ENCODE measurements at places on chromosomes 4 and X. TPM values are rescaled to one million over a fixed set of nuclear protein-coding genes. Genes with fewer than 3 reads are reported as not detected.
A peak's percentile ranks its signal among the peaks of the same experiment; 100 is the strongest.

GRCh38 chr4:39621582-39621981, 17.1 kb downstream of the SMIM14 start:
- DNase-seq, result peak; percentile 90

- DNase-seq, result no peak
These were observed 45.1 kb downstream of the JADE3 start for GRCh38 chrX:46957297-46957696.

Gene CC2D2A
- total RNA-seq, result 19.5 TPM

Gene SLITRK4
- not detected for total RNA-seq

DNA sequence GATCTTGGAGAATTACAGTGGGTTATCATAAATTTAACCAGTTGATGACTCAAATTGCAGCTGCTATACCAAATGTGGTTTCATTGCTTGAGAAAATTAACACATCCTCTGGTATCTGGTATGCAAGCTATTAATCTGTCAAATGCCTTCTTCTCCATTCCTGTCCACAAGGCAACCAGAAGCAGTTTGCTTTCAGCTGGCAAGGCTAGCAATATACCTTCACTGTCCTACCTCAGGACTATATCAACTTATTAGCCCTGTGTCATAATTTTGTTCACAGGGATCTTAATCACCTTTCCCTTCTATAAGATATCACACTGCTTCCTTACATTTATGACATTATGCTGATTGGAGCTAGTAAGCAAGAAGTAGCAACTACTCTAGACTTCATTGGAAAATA, 110.0 kb upstream of the GPC3 start:
- no peak for DNase-seq

DNA sequence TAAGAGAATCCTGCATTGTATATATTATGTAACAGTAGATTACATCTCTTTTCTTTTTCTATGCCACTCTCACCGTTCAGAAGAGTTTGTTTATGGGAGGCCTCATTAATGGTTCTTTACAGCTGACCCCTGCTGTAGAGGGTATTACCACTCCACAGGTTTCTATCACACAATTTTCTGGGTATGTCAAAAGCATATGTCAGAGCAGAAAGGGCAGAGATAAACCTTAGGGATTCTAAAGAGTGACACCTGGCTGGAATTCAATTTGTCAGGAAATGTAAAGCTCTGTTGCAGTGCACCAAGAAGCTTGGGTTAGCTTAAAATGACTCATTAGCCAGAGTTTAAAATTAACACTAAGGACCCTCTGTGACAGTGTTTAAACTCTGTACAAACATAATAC, 658.7 kb downstream of the PCDH18 start:
- DNase-seq, result no peak

DNA sequence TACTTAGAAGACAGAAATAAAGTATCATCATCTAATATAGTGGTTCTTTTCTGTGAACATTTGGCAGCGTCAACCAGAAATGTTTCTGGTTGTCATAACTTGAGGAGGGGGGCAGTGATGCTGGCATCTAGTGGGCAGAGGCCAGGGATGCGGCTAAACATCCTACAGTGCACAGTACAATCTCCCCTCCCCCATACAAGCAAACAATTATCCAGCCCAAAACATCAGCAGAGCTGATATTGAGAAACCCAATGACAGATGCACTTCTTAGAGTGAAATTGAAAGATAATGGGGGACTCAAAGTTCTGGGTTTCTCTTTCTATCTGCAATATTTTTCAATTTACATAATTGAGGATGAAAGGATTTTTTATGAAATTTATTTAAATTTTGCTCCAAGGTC, 1.9 kb upstream of the EIF1AX start:
- no peak for DNase-seq

Gene BTC
- total RNA-seq, result not detected

Gene SLC16A2
- 55.3 TPM for total RNA-seq

- DNase-seq, result no peak
These were observed 115.1 kb upstream of the PCDH18 start for GRCh38 chr4:137647375-137647774.

GRCh38 chr4:180589575-180589974, 1653.6 kb upstream of the TENM3 start:
- no peak for DNase-seq

GRCh38 chr4:5478169-5478568, 230.2 kb downstream of the EVC2 start:
- DNase-seq, result no peak

DNA sequence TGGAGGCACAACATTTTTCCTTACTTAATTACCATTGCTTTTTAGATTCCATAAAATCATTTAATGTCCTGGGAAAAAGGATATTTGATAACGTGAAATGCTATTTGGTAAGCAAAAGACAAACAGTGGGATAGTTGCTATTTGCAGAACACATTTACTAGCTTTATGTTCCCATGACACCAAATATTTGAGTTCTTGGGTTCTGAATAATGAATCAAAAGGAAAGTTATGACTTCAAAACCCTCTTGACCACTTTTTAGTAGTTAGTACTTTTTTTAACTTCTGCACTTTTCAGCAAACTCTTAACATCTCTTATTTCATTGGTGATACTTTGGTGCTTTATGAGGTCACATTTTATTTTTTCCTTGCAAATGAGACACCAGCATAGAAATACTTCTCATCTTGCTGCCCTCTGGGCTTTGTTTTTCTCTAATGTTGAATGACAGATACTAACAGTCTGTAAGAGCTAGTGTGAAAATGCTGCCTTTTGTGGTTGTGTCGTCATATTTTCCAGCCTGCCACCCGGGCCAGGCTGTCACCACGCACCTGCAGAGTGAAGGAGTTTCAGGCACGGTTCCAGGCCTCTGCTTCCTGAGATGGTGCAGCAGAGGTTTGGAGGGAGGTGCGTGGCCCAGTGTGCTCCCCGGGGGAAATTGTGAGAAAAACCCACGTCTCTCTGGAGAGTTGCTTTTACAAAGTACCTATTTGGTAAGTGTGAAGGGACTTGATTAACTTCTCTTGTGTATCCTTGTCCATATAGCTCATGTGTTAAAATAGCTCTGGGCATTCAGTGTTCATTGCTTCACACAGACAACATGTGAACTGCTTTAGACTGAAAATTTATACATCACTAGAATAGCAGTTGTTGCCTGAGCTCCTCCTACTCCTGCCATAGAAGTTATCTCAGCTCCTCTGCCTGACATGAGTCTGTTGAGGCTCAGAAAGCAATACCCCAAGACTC, 34.7 kb downstream of the MSL3 start:
- DNase-seq, result no peak

DNA sequence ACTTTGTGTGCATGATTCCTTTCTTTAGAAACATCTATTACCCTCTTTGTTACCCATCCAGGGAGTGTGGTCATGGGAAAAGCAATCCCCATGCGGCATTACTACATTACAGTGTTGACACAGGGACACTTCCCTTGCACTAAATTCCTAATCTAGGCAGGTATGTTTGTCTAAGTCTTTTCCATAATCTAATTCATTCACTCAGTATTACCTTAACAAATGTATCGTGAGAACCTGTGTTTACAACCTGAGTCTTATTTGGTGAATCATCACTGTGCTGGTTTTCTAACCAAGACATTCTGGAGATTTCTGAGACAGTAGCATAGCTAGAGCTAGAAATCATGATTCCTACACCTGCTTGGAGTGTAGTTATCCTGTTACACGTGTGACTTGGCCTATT, 326.8 kb downstream of the BMPR1B start:
- no peak for DNase-seq

GRCh38 chrX:53716328-53717088, 30.0 kb upstream of the HUWE1 start:
- DNase-seq, result no peak

- DNase-seq, result peak; percentile 14
These were observed 216.1 kb upstream of the PSAPL1 start for GRCh38 chr4:7650606-7651385.

DNA sequence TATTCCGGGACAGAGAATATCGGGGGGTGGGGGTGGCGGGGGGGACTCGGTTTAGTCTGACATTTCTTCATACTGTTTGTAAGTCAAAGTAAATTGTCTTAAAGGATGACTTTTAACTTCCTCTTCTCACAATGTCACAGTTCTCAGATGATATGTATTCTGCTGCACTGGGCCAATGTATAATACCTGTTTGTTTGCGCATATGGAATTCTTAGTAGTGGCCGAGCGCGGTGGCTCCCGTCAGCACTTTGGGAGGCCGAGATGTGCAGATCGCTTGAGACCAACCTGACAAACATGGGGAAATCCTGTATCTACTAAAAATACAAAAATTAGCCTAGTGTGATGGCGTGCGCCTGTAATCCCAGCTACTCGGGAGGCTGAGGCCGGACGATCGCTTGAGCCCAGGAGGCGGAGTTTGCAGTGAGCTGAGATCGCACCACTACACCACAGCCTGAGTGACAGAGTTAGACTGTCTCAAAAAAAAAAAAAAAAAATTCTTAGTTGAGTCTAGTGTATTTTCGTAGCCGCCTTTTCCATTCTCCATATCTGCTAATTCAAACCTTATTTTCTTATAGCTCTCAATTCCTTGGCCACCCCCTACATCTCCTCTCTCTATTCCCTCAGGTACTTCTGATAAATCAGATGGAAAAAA, 851 bp downstream of the POLR2B start:
- DNase-seq, result peak; percentile 69

Gene PDLIM3
- total RNA-seq, result 0.25 TPM

Gene RAB40AL
- total RNA-seq, result not detected

DNA sequence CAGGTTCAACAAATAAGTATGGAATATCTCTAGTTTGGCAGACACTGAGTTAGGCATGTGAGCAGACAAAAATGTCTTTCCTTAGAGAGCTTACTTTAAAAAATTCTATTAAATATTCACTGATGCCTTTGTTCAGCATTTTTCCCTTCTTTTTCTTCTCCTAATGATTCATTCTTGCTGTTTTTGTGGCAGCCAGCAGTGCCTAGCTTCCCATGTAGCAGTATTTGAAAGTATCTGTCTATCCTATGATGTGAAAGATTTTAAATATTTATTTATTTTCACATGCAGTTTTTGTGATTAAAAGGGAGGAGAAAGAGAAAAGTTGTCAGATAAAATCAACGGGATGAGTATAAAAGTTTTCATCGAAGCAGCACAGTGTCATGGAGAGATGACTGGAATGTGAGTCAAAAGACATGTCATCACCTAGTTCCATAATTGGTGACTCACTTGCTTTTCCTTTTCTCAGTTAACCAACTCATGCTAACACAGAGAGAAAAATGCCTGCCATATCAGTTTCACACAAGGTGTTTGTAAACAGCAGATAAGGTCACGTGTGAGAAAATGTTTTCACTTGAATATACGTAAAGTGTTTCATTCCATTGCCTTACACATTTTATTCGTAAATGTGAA, 69.8 kb downstream of the BMPR1B start:
- peak; percentile 90 for DNase-seq

Gene POLA1
- total RNA-seq, result 6.7 TPM

- no peak for DNase-seq
These were observed 758.2 kb upstream of the INTU start for GRCh38 chr4:126874533-126874932.

- DNase-seq, result no peak
These were observed 1157.6 kb upstream of the TENM3 start for GRCh38 chr4:181085557-181085956.

DNA sequence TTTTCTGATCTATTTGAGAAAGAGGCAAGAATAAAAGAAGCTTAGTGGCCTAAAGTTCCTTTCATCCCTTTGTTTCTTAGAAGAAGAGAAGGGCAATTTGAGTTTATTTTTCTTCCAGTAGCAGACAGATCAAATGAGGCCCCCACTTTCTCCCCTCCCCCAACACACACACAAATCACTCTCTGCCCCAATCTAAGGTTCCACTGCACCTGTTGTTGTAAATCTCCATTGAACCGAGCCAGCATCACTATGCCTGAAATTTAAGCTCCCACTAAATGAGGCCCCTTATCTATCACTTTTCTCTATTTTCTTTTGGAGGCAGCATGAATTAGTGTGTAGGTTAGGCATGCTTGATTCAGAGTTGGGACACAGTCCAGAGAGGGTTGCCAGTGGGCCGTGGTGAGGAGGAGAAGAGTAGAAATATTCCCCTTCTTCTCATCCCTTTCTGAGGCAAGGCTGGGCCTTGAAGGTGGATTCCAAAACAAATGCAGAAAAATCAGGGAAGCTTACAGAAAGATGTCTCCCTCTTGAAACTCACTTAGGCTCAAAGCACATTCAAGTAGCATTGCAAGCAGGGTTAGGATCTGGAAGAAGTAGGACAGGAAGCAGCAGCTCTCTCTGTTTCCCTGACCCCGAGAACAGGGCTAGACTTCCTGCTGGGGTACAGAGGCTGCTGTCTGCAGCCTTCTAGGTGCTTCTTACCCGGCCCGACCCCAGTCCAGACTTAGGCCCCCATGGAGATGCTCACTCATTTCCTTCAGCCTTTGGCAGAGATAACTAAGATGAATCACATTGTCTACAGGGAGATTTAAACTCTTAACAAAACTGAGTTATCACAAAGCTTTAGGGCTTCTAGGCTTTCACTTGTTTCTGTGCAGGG, 70.7 kb downstream of the RASL11B start:
- DNase-seq, result peak; percentile 65

GRCh38 chr4:1503583-1504471, 97.6 kb upstream of the NKX1-1 start:
- DNase-seq, result no peak

Gene HEPH
- total RNA-seq, result 42.4 TPM

DNA sequence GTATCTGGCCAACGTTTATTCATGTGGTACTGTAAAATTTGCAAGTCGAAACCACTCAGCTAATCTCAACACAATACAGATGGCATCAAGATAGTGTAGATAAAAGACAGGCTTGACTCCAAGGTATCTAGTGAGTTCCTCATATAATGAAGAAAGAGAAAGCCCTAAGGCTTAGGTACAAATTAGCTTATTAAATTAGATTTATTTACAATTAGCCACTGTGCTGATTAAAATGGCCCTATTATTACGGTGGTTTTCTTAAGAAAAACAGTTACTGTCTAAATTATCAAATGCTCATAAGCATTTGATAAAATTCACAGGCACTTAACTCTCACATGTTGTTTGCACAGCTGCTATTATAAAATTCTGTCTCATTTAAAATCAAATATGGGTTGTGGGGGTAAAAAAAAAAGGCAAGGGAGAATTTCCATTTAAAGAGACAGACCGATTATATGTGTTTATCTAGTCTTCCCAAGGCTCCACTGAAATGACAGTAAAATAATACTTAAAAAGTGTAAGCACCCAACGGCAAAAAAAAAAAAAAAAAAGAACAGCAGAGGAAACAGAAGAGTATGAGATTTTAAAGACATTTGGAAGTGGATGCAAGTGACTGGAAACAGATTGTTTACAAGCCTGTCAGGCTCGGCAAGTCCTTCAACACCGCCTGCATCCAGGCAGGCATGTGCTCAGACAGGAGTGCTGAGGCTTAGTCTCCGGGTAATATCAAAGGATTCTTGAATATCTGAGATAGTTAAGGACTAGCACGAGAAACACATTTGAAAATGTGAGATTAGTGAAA, 55.1 kb downstream of the FAM13A start:
- DNase-seq, result no peak

Gene LRAT
- not detected for total RNA-seq

All from GM23248 (cell line).